ENCODE measurements at places on chromosomes 2 and 18.

DNA sequence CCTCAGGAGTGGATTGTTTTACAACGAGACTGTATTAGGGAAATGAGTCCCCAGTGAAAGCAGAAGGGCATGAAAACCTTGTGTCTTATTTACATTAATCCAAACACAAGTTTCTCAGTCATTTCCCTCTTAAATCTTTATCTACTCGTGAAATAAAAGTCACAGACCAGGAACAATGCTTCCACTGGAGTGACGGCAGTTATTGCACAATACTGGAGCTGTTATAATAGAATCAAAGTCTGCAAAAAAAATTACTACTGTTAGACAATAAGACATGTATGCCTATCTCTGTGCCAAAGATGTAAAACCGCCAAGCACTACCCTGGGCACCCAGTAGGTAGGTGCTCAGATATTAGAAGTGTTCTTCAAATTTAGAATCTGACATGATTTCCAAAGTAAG is 375.5 kb downstream of the ZNF521 start:
- DNase-seq, result no peak

- DNase-seq, result no peak
Observed at GRCh38 chr2:104733226-104733943, 120.5 kb upstream of the POU3F3 start.

DNA sequence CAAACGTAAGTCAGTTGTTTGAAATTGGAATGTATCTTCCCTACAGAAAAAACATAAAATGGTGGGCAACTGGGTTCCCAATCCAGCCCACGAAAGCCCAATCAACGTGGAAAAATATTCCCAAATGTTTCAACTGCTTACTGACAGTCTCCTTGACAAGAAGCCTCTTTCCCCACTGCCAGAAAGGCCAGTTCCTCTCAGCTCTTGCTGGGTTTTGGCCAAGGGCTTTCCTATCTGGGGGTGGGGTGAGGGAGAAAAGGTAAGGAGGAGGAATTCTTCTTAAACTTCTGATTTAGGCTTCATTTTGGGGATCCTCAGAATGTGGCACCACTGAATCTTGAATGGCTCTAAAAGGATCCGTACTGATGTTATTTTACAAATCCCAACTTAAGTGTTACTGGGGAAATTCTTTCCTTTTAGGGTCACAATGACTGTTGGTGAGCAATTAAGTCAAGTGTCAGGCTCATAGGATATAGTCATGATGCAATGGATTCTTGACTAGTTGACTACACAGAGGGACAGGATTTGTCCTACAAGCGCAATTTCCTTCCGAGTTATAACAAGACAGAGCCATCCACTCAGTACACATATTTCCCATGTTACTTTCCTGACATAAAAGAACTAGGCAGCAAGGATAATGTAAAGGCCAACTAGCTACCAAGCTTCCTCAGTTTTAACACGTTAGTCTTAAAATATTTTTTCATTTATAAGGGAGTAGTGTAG is 73.6 kb downstream of the SPRED2 start:
- no peak for DNase-seq

GRCh38 chr2:67669168-67669567 is 272.0 kb downstream of the ETAA1 start:
- DNase-seq, result no peak

GRCh38 chr2:231975001-231975400 is 13.5 kb downstream of the DIS3L2 start:
- no peak for DNase-seq

DNA sequence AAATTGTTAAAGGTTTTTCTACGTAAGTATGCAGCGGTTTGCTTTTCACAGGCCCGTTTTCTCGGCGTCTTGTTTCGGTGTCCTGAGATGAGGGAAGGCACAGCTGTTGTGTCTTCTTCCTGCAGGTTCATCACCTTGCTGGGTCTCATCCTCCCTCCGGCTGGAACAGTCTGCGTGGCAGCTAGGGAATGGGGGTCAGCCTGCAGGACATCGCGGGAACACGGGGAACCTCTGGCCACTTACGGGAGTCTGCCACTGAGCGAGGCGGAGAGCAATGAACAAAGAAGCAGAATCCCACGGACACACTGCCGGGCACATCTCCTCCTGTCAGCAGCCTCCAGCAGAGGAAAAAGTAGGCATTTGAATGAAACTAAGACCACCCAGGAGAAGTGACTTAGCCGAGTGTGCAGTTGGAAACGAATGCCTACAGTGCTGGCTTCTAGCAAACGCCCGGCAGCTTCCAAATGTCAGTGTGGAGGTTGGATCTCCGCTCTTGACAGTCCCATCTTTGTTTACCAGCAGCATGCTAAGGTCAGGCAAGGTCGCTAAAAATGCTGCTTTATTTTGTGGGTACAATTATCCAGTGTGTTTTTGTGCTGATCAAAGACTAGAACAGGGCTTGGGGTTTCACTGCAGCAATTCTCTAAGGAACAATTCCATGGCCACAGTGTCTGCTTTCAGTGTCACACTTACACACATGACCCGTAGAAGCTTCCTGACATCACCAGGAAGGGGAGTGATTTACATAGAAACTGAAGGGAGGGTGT is 109.8 kb upstream of the SEC11C start:
- DNase-seq, result peak; percentile 62

GRCh38 chr2:12120281-12121150 is 374.1 kb downstream of the LPIN1 start:
- DNase-seq, result no peak

DNA sequence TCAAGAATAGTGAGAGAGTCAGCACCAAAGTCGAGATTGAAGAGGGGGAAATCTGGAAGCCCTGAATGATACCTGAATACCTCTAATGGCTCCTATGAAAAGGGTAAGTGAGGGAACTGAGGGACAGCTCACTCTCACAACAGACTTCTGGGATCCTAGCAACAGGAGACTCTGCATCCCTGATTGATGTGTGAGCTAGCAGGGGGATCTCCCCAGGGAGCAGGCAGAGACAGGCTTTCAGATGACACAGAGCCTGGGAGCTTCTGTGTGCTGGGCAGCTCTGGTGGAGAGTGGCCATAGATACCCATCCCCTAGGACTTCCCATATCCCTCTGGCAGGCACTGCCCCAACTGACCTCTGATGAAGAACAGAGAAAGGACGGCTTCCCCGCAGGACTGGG is 206.2 kb downstream of the EXOC6B start:
- DNase-seq, result no peak

DNA sequence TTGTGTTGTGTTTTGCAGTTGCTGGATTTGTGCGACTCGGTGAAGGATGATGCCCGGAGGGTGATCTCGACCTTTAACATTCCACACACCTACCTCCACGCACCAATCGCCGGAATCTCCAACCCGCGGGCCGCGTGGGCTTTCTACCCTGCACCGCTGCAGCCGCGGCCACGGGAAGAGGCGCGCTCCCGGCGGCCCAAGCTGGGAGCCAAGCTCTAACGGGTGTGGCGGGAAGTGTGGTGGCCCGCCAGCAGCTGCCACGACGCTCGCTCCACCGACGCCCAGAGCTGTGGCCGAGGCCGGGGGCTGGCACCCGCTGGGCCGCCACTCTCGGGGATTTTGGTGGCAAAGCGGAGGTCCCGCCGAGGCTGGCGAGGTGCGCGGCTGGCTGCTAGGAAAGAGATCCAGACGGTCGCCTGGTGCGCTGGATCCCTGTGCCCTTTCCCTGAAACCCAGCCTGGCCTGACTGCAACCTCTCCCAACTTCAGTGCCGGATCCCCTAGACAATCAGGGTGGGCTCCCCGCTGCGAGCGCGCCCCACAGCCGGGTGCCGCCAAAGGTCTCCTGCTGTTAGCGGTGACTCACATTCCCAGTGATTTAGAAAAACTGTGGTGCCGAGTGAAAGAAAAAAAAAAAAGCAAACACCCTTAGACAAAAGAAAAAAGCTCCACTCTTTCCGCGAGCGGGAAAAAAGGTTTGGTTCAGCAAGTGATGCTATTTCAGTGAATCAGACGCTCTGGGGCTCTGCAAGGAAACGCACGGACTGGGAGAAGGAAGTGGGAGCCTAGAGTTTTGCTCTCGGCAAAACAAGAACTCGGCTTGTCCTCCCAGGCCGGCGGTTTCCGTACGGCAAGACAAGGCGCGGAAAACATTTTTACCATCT is 2.9 kb upstream of the BCL2L11 start:
- DNase-seq, result no peak

GRCh38 chr2:173982918-173983317 is 17.7 kb upstream of the SP3 start:
- peak; percentile 11 for DNase-seq

GRCh38 chr18:63681449-63682340 is 20.0 kb upstream of the SERPINB3 start:
- DNase-seq, result no peak

- DNase-seq, result no peak
Observed at GRCh38 chr2:196915507-196916189, 10.9 kb downstream of the PGAP1 start.

GRCh38 chr2:190378880-190379237 is 29.3 kb upstream of the MFSD6 start:
- no peak for DNase-seq

DNA sequence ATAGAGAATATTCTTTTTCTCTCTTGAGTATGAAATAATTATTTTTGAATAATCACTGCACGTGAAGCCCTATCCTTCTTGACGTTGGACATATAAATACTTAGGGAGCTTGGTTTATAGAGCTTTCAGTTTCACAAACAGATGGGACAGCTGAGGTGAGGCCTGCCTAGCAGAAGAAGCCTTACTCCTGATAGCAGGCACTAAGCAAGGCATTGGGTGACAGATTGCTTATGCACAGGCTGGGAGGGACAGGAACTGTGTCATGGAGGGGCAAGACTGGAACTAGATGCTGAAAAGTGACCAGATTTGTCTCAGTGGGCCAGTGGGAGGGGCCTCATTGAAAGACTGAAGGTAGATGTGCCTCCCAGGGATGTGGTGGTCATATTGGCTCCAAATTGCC is 220.8 kb downstream of the NEDD4L start:
- DNase-seq, result no peak

DNA sequence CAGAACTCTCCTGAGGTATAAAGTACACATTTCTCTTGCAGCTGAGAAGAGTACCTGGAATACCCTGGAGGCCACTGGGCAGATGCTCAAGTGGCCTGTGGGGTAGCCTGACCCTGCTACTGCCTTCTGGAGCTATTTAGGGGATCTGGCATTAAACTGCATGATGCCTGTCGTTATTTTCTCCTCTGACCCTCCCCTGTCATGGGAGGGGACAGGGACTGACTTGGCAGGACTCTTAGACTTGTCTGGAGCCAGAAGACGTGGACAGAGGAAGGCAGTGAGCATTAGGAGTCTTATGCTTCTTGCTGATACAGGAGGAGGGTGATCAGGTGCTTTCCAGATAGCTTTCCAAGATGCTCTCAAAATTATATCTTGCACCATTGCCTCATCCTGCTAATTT is 24.8 kb downstream of the CNRIP1 start:
- no peak for DNase-seq

DNA sequence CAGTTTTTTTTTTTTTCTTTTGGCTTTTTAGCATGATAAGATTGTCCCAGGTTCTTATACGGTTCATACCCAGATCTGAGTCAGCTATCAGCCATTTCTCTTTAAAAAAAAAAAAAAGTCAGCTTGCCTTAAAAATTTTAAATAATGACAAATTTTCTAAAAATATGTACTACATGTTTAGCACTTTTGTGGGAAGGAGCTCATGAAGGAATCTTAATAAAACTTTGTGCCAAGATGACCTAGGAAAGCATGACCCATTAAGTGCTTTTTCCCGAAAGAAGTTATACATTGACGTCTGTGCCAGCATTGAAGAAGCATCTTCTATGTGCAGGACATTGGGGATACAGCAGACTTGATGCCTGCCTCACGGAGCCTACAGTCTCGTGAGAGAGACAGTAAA is 4.5 kb upstream of the RBMS1 start:
- no peak for DNase-seq

DNA sequence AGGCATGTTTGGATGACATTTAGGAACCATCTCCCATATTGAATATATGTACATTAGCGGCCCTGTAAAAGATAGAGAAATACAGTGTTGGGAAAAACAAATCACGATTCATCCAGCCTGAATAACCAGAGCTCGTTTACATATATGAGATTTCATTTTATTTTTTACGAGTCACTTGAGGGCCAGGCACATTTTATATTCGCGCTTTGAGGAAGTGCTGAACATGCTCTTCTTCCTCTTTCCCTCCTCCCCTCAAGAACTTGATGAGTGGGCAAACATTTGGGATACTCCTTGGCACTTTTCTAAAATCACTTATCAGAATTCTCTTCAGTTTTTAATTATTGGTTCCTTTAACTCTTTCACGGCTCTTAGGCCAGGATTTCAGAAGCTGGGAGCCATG is 268.0 kb upstream of the TANK start:
- no peak for DNase-seq

Measured in hypothalamus (tissue), 51 donors.